NCI-H1092 (cell line): ENCODE measurements at places on chromosomes 6 and 20.

DNA sequence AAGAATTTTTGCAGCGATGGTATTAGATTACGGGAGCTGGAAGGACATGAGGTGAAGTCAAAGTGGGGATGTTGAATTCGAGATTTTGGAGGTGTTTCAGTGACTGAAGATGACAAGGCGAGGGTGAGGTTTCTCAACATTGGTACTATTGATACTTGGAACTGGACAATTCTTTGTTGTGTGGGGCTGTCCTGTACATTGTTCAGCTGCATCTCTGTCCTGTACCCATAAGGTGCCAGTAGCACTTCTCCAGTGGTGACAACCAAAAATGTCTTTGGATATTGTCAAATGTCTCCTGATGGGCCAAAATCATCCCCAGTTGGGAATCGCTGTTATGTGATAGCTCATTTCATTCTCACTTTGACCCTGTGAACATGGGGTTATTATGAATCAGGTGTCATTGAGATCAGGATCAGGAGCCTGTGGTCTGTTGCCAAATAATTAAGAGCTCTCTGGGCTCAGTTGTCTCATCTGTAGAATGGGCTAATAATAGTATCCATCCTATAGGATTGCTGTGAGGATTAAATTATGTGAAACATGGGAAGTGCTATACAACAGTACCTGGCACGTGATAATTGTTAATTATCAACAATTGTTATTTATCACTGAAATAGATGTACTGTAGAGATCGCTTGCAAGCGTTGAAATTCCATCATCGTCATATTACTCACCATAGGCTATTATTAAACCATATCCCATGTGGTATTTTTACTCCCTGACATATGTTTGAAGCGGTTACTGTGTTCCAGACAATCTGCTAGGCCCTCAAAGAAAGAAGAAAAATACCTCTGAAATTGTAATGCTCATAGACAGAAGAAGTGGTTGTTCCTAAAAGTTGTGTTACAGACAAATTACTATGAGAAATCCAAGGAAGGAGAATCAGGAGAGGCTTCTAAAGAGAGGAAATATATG is 48.5 kb upstream of the TTPAL start:
- DNase-seq = no peak

DNA sequence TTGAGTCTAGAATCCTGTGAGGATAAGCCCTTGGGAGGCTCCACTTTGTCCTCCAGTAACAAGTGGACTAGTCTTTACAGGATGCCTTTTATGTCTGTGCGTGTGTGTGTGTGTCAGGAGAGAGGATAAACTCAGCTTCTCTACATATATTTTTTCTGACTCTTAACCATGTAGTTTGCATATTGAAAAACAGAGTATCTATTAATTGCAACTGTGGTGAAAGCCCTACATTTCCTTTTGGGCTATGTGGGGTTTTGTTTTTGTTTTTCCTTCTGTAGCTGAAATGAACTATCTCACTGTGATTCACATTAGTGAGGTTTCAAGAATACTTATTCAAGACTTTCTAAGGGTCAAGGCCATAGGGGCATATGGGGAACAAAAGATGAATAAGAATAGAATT is 17.7 kb downstream of the TPBG start:
- DNase-seq = no peak

DNA sequence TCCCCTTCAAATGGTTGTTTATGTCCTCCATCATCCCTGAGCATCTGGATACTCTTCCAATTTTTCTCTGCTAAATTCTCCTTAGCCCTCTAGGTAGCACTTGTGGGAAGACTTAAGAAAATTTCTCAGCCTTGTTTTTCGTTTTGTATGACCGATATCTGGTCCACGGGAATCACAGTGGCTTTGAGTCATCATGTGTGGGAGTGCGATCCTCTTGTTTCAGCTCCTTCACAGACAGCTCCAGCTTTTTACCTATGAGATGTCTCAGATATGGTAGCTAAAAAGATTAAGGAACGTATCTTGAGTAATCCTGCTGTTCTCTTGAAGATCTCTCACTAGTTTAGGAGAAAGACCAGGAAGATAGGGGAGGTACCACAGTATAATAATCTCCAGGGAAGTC is 196.1 kb downstream of the GRM1 start:
- DNase-seq = no peak

DNA sequence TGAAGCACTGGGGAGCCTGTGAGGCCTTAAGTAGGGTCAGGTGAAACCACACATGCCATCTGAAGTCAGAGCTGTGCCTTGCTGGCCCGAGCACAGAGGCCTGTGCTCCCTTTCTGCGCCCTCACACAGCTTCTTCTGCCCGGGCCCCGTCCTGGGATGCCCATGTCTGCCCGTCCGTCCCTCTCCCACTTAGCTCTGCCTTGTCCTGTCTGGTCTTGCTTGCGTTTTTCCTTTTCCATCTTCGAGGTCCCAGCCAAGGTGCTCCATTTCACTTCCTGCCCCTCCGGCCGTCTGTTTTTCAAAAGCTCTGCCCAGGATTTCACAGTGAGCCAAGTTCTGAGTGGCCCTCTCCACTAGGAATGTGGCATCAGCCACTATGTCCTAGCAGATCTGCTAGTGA is 45.6 kb downstream of the PYGB start:
- DNase-seq = no peak

GRCh38 chr6:10404799-10405512 is 9.9 kb downstream of the TFAP2A start:
- DNase-seq = no peak

GRCh38 chr20:891706-892080 is 24.4 kb downstream of the ANGPT4 start:
- no peak for DNase-seq

DNA sequence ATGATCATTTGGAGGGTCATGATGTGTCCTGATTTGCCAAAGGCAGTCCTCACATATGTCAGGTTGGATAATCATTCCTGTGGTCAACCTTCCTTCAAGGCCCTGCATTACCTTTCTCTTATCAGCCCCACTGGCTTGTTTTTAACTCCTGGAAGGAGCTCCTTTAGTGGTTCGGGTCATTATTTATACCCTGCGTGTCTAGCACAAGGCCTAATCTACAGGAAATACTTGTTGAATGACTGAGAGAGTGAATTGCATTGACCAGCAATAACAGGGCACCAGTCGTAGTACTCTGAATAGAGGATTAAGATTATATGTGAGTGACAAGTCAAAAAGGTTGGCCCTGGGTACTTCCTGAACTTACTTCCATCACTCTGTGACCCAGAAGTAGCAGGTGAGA is 4.5 kb downstream of the HIVEP2 start:
- no peak for DNase-seq

DNA sequence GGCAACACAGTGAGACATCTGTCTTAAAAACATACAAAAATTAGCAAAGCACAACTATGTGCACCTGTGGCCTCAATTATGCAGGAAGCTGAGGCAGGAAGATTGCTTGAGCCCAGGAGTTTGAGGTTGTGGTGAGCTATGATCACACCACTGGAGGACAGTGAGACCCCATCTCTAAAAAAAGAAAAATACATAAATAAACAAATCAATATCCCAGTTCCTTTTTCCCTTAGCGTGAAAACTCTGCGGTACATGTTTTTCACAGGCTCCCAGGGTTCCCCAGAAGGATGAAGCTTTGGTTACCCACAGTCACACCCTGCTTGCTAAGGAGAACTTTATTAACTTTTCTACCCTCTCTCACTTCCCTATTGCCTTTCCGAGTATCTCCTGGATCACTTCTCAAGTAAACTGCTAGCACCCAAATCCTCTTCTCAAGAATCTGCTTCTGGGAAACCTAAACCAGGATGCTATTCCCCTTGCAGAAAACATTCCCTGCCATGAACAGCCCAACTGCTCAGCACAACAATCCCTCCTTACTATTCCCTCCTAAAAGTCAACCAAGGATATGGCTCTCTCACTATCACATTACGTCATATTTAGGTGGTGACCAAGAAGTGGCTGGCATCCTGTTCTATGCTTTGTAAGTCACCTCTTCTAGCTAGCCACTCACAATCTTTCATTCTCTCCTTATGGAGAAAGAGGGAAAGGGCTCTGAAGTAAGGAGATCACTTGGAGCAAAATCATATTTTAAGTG is 122.4 kb downstream of the IPCEF1 start:
- no peak for DNase-seq

- peak; percentile 60 for DNase-seq
These were observed 121.9 kb upstream of the ZFP64 start for GRCh38 chr20:52313341-52313963.

- DNase-seq = no peak
These were observed 72.6 kb downstream of the HIVEP2 start for GRCh38 chr6:142872376-142872775.

- no peak for DNase-seq
These were observed 15.2 kb downstream of the VNN2 start for GRCh38 chr6:132742495-132742894.
